ENCODE measurements at places on chromosomes 2 and 18.

GRCh38 chr2:238997684-238998083, 149.8 kb downstream of the TWIST2 start:
- no peak for DNase-seq

- DNase-seq: no peak
Measured at GRCh38 chr2:113876503-113877387, 13.1 kb upstream of the ACTR3 start.

DNA sequence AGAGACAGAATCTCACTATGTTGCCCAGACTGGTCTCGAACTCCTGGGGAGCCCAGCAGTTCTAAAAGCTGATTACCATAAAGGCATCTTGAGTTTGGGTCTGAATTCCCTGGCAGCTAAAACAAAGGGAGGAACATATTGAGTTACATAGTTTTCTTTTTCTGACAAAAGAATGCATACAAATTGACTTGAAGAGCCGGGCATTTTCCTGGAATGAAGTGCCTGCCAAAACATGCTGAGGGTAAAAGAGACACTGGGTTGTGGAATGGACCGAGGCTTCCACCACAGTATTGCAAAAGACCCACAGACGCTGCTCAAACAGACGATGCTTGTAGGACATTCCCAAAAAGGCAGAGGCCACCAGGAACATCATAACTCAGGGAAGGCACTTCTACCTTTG, 35.1 kb upstream of the ROCK2 start:
- DNase-seq: no peak

DNA sequence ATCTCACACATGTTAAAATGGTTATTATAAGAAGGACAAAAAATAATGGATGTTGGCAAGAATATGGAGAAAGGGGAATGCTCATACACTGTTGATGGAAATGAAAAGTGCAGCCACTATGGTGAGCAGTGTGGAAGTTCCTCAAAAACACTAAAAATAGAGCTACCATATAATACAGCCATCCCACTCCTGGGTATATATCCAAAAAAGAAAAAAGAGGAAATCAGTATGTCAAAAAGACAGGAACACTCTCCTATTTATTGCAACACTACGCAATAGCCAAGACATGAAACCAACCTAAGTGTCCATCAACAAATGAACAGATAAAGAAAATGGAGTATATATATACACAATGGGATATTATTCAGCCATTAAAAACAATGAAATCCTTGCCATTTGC, 642.6 kb downstream of the RNF144A start:
- no peak for DNase-seq

GRCh38 chr2:134674687-134675086, 44.1 kb downstream of the TMEM163 start:
- DNase-seq: no peak

- DNase-seq: no peak
Measured at GRCh38 chr2:69141061-69141460, 128.1 kb downstream of the ANTXR1 start.

DNA sequence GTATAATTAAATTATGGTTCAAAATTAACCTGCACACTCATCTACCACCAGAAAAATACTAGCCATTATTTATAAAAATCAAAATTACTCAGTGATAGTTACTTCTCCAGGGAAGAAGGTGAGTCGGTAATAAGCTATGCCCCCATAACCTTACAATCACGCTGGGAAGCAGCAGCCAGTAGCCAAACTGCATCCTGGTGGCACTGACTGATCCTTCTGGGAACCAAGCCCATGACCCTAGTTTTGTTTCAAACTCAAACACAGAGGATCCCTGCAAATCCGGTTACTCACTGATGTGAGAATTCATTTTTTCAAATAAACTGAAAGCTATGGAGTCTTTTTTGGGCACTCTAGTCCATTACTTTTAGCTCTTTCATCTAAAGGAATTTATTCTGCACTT, 88.2 kb upstream of the VWC2L start:
- DNase-seq: no peak

- no peak for DNase-seq
Measured at GRCh38 chr2:106124905-106125549, 69.1 kb downstream of the UXS1 start.

GRCh38 chr2:5984946-5985345, 292.8 kb downstream of the SOX11 start:
- DNase-seq: no peak

DNA sequence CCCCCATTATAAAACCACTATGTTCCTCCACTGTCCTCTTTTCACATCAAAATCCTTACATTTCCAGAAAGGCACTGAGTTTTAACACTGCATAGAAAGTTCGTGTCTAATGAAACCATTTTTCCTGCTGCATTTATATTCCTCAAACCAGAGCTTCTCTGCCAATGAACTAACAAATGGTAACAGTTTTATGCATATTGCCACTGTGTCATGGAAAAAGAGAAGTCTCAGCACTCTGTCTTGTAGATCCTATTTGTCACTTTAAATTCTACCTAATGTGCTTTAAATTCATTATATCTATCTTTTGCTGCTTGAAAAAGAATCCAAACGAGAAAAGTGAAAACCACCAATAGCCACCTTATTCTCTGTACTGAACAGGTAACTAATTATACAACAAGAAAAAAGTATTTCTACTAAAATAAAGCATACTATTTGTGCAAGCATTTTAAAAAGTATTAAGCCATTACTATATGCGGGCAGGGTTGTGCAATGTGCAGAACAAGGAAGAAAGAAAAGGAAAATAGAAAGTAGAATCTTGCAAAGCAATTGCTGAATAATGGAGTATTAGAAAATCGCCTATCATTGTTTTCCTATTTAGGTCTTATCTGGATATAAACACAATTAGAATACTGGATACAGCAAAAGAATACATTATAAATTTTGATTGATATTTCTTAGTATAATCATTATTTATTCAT, 328.9 kb downstream of the ZEB2 start:
- DNase-seq: no peak

- DNase-seq: no peak
Measured at GRCh38 chr2:119147776-119148715, 10.5 kb downstream of the C1QL2 start.

DNA sequence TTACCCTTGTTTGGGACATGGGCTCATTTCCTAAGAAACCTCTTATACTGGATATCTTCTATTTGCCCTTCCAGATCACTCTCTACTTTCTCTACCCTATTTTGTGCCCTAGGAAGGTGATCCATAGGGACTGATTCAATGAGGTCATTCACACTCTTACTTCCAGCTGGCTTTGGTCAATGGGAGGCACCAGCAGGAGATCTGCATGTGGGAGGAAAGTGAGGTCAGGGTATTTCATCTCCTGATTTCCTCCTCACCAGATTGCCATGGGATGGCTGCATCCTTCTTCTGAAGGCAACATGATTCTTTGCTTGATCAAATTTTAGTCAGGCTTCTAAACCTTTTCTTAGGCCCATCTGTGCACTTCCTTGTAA, 15.2 kb downstream of the M1AP start:
- no peak for DNase-seq

- no peak for DNase-seq
Measured at GRCh38 chr2:26290001-26290400, 45.3 kb downstream of the HADHB start.

- DNase-seq: no peak
Measured at GRCh38 chr18:39966275-39966674, 1988.8 kb upstream of the PIK3C3 start.

DNA sequence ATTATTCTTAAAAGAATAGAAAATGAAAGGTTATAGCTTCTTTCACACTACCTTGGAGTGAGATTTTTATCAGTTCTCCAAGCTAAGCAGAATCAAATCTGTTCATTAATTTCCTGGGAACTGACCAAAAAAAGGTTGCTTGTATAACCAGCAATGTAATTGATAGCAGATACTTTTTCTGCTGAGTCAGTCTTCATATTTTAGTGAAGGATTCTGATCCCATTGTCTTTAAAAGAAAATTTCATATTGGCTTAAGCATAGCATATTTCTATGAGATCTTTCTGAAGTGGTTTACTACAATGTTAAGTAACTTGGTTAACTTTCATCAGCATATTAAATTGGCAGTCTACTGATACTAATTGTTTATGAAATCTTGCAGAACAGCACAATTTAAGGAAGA, 338.0 kb downstream of the TMX3 start:
- DNase-seq: no peak

DNA sequence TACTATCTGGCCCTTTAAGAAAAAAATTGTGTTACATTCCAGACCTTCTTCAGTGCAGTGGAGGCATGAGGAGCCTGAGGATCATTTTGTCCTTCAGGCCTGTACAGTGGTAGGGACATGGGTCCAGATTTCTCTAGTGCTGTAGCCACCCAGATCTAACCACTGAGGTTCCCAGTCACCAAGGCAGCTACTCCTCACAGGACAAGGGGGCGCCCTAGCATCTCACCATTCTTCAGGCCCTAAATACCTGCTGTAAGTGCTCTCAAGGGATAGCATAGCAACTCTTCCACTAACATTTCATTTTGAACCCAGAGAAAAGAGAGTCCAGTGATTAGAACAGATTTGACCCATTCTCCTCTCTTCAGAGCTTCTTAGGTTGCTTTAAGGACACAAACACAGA, 1533.0 kb downstream of the LRP1B start:
- no peak for DNase-seq

GRCh38 chr2:221845021-221845365, 272.9 kb upstream of the EPHA4 start:
- DNase-seq: no peak

GRCh38 chr2:71469403-71470398, 16.3 kb downstream of the DYSF start:
- no peak for DNase-seq

DNA sequence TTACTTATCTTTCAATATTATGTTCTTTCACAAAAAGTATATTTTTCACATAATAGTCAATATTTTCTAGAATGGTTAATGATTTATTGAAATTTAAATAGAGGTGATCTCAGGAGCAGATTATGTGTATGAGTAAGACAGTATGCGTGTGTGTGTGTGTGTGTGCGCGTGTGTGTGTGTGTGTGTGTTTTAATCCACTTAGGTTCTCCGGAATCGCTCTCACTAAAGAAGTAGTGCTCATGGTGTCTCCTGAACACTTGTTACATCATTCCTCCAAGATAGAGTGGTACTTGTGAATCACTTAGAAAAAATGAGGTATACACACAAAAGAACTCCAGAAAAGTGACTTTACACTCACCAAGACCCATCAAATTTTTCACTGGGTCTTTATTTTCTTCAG, 91.0 kb upstream of the KCNH7 start:
- DNase-seq: no peak

DNA sequence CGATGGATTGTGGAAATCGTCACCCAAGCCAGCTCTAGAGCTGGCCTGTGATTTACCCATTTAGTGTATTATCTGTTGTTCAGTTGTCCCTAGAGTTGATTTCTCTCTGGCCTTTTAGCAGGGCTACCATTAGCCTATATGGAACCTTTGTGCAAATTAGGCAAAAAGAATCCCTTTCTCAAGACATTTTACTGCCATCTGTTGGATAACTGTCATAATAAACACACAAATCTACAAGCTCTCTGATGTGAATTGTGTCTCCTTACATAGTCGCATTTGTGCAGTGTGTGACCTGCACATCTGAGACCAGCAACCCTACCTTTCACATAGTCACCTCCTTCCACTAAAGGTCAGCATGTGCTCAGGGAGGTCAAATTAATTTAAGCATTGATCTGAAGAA, 34.0 kb downstream of the LOXHD1 start:
- DNase-seq: no peak

DNA sequence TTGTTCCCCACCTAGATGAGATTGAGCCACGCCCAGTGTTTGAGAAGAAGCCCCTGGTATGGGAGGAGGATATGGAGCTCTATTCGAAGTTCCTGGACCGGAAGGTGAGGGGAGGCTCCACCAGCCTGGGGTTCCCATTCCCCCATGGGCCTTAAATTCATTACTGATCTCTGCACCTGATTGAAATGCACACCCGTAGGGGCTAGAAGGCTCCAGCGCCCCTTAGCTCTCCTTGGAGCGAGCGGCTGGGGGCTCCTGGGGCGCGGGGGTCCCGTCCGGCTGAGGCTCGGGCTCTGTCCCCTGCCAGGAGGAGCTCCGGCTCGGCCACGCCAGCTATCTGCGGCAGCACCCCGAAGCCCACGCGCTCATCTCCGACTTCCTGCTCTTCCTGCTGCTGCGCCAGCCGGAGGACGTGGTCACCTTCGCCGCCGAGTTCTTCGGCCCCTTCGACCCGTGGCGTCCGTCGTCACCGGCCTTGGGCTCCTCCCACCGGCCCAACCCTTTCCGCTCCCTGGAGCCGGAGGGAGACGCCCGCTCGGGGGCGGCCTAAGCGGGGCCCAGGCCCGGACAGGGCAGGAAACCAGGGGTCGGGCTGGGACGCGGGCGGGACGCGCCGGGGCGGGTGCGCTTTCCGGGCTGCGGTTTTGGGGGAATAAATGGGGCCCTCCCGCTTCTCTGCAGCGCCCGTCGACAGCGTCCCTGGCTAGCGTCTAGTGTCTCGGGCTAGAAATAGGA, 10.9 kb downstream of the CATIP start:
- DNase-seq: no peak

DNA sequence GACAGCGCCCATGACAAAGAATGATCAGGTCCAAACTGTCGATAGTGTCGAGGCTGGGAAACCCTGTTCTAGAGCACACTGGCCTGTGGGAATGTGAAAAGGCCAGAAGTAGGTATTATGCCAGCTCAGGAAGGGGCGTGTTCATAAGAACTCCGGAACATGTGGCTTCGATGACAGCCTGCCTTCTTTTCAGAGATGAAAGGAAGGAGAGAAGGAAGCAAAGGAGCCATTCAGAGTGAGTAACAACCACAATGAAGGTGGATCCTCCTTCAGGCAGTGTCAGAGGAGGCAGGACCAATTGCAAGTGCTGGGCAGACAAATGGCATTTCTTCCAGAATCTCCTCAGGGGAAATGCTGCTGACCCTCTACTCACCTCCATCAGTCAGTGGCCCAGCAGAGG, 58.5 kb downstream of the NCKAP5 start:
- no peak for DNase-seq
